ENCODE measurements at places on chromosomes 7 and 10.

DNA sequence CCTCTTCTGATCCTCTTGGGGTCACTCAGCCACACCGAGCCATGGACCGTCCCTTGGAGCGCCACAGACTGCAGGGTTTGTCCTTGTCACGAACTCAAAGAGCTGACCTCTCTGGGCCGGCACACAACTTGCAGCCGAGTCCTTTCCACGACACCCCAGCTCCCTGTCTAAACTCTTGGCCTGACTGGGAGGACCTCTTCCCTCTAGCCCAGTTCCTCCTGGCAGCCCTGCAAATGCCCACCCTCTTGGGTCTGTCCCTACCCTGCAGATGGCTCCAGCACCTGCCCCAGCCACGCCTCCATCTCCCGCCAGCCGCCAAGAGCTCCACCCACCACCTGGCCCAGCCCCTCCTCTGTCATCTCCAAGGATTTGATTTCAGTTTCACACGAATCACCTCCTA is 339.2 kb downstream of the DNAJB6 start:
- no peak for DNase-seq
- no peak overlapping the region for H3K4me3 ChIP-seq
- H3K36me3 ChIP-seq = no peaks in the 10 kb centered on the region
- no peak overlapping the region for H3K27ac ChIP-seq
- peaks cover 21% of the 10 kb centered on the region for H3K27me3 ChIP-seq

DNA sequence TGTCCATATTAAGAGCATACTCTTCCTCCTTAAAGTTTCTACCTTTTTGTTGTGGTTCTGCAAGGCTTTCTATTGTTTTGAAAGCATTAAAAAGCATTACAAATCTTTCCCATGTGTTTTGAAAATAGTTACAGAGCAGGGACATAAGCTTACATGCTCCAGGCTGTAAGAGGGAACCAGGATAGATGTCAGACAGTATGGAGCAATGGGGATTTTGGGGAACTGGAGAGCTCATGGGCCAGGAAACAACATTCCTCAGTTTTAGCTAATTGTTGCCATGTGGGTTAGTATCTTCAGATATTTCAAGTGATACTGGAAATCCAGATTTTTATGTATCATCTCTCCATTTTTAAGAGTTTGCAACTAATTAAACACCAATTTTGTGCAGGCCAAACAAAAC is 3.5 kb downstream of the MDFIC start:
- H3K36me3 ChIP-seq = no peaks in the 10 kb centered on the region
- no peak for DNase-seq
- H3K4me3 ChIP-seq = peak overlapping the region; percentile 51
- peaks cover 58% of the 10 kb centered on the region for H3K4me1 ChIP-seq
- no peaks in the 10 kb centered on the region for H3K27me3 ChIP-seq

DNA sequence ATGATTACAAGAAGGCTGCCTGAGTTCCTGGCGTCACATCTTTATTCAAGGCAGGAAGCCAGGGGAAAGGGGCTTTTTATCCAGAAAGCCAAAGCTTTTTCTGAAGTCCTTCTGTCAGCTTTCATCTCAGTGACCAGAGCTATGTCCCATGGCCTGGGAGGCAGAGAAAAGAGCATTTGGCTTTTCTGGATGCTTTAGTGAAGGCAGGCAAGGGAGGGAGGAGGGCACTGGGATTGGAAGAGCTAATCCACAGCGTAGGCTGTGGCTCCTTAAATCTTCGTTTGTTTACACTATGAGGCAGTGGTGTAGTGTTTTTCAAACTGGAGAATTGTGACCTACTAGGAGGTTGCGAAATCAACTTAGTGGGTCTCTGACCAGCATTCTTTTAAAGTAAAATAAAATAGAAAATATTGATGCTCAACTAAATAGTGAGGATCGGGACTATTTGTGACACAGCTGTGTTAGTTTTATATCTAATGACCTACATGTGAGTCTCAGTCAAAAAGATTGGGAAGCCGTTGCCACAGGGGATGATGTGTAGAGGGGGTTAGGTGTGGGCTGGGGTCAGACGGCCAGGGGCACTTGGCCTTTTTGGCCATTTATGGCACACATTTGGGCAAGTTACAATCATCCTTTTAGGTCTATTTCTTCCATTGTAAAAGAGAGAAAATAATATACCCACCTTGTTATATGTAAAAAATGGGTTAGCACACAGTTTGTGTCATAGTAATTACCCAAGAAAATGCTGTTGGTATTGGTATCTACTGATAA is 14.1 kb downstream of the CRYGN start:
- no peak overlapping the region for H3K4me3 ChIP-seq
- DNase-seq = no peak
- H3K4me1 ChIP-seq = peaks cover 45% of the 10 kb centered on the region
- no peaks in the 10 kb centered on the region for H3K27me3 ChIP-seq
- no peaks in the 10 kb centered on the region for H3K36me3 ChIP-seq
- H3K27ac ChIP-seq = no peak overlapping the region

DNA sequence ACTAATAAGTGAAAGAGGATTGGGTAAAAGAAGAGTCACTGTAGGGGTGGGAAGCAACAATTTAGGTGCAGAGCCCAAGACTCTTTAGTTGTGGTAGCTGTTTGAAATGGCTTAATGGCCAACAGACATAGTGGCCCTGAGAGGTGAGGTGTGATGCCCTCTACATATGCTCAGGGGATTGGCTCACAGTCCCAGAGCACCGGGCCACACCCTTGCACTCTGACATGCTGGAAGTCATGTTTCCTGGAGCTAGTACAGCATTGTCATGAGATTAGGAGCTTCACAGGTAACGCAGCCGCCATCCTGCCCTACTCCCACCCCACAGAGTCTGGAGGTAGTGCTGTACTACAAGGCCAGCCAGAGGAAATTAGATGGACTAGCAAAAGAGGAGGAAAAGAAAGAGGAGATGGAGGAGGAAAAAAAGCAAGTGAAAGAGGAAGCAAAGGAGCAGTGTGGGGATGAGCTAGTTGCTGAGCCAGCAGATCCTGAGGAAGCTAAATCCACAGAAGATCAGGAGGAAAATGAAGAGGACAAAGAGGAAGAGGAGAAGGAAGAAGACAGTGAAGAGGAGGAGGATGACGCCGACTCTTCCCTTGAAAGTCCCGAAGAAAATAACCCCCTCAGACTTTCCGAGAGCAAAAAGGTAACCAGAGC is 14.8 kb upstream of the FLNC start:
- no peak overlapping the region for H3K27ac ChIP-seq
- no peaks in the 10 kb centered on the region for H3K27me3 ChIP-seq
- no peak overlapping the region for H3K4me3 ChIP-seq
- no peaks in the 10 kb centered on the region for H3K36me3 ChIP-seq

- no peaks in the 10 kb centered on the region for H3K4me1 ChIP-seq
- H3K27me3 ChIP-seq = no peaks in the 10 kb centered on the region
- H3K4me3 ChIP-seq = no peak overlapping the region
- H3K27ac ChIP-seq = no peak overlapping the region
These were observed 617.2 kb downstream of the GRM8 start for GRCh38 chr7:126635545-126635944.

DNA sequence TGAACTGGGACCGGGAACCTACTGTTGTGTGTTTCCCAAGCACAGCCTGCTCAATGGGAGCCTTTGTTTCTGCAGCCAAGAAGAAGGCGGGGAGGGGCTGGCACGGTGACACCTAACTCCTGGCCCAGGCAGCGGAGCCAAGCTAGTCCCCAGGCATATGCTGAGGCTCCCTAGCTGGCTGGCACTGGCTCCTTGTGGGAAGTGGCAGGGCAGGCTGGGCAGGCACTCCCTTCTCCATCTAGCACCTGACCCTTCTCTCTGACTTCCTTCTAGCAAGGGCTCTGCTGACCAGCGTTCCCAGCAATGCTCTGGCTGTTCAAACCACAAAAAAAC is 325.0 kb downstream of the PLXNA4 start:
- H3K4me3 ChIP-seq = no peak overlapping the region
- H3K27me3 ChIP-seq = no peaks in the 10 kb centered on the region
- no peaks in the 10 kb centered on the region for H3K4me1 ChIP-seq
- no peaks in the 10 kb centered on the region for H3K36me3 ChIP-seq

DNA sequence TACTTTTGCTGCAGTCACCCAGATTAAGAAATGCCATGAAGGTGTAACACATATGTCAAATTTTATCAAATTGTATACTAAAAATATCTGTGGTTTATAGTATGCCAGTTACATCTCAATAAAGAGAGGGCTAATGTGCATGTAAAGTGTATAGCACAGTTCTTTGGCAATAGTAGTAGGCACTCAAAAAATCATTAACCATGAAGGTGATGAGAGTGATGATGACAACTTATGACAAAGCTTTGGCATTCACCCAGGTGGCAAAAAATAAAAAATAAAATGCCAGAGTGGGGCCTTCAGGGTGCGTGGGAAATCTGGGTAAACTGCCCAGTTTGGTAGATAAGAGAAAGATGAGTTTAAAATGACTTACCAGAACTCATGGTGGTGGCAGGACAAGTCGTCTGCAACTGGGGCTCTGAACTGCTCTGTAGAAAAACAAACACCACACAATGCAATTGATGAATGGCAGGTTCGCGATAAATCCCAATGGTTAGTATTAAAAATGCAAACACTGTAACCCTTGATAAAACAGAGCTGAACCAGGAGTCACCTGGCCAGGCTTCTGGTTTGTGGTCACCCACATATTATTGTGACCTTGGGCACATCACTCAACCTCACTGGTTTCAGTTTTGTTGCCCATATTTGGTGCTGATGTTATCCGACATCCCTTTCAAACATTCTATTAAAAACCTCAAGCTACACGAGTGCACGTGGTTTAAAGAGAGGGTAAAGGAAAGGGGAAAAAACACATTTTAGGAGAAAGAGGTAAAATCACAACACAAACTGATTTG is 120.2 kb downstream of the SORBS1 start:
- H3K4me1 ChIP-seq = no peaks in the 10 kb centered on the region
- H3K27ac ChIP-seq = no peak overlapping the region
- no peaks in the 10 kb centered on the region for H3K36me3 ChIP-seq
- DNase-seq = no peak

DNA sequence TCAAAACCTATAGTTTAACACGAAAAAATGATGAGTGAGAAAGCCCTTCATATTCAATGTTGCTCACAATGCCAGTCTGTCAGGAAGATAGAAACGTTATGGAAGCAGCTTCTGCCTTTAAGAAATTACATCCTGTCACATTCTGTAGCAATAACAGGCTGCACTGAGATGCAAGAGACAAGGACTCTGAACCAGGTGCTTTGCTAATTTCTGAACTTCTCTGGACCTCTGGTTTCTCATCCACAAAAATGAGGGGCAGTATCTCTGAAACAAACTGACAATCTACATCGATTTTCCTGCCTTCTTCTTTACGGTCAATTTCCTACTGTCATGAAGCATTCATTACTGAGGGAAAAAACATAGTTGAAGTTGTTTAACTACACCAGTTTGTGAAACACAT is 234.0 kb downstream of the SNX13 start:
- DNase-seq = no peak
- no peaks in the 10 kb centered on the region for H3K4me1 ChIP-seq
- no peaks in the 10 kb centered on the region for H3K36me3 ChIP-seq
- H3K4me3 ChIP-seq = no peak overlapping the region
- no peaks in the 10 kb centered on the region for H3K27me3 ChIP-seq
- no peak overlapping the region for H3K27ac ChIP-seq

GRCh38 chr10:73139251-73139650 is 28.6 kb downstream of the ECD start:
- no peak overlapping the region for H3K4me3 ChIP-seq
- no peaks in the 10 kb centered on the region for H3K4me1 ChIP-seq
- H3K27me3 ChIP-seq = no peaks in the 10 kb centered on the region
- H3K36me3 ChIP-seq = peaks cover 50% of the 10 kb centered on the region

- H3K27me3 ChIP-seq = no peaks in the 10 kb centered on the region
- no peaks in the 10 kb centered on the region for H3K36me3 ChIP-seq
- no peak overlapping the region for H3K27ac ChIP-seq
- peaks cover 15% of the 10 kb centered on the region for H3K4me1 ChIP-seq
These were observed 22.3 kb downstream of the SMURF1 start for GRCh38 chr7:99121496-99122021.

DNA sequence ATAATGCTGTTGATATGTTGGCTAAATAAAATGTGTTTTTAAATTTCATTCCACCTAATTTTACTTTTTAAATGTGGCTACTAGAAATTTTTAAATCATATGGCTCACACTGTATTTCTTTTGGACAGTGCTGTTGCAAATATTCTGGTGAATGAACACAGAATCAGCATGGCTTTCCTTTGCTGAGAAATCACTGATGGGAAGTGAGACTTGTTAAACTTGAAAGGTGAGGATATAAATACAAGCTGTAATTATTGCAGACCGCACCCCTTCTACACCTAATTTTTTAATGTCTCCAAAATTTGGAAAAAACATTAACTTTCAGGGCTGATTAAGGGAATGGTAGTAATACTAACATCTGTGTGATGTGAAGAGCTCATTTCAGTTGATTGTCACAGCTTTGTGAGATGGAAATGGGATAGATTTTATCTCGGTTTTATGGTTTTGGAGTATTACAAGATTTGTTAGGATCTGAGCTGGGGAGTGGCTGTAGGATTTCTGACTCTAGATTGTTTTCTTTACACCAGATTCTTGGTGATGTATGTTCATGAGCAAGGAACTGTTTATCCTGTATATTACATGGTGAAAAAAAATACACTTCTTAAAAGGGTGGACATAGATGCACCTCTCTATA is 1.3 kb downstream of the MIOS start:
- DNase-seq = no peak
- H3K4me3 ChIP-seq = peak overlapping the region; percentile 57
- no peaks in the 10 kb centered on the region for H3K36me3 ChIP-seq
- peaks cover 47% of the 10 kb centered on the region for H3K4me1 ChIP-seq

DNA sequence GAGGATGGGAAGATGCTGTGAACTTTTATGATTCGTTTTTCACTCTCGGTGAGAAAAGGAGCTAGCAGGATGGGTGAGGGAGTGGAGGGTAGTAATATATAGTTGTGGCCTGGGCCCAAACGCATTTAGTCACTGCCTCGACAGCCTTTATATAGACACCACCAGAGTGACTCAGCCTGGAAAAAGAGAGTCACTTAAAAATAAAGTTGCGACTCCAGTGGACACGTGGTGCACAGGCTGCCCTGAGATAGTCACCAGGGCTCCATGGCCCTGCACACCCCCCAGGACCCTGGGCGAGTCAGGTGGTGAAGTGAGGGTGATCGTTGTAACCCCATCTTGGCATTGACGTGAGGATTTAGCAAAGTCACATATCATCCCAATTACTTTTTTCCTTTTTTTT is 106.7 kb downstream of the CUX1 start:
- H3K27ac ChIP-seq = no peak overlapping the region
- H3K27me3 ChIP-seq = no peaks in the 10 kb centered on the region
- no peaks in the 10 kb centered on the region for H3K36me3 ChIP-seq
- no peak overlapping the region for H3K4me3 ChIP-seq
- no peak for DNase-seq

- no peak for DNase-seq
- no peaks in the 10 kb centered on the region for H3K27me3 ChIP-seq
- H3K27ac ChIP-seq = no peak overlapping the region
- no peaks in the 10 kb centered on the region for H3K4me1 ChIP-seq
- no peak overlapping the region for H3K4me3 ChIP-seq
These were observed 687.5 kb downstream of the SORCS3 start for GRCh38 chr10:105328503-105329133.
